BJ (cell line): ENCODE measurements at places on chromosomes 3 and 15. TPM values are rescaled to one million over a fixed set of nuclear protein-coding genes. Genes with fewer than 3 reads are reported as not detected.

SLC28A1 gene
- 0.05 TPM in 1 of 2 replicates, not detected in the other for polyA plus RNA-seq

SNRPN gene
- 84.1 and 84.6 TPM in 2 replicates for polyA plus RNA-seq

MST1 gene
- 5.5 and 10.7 TPM in 2 replicates for polyA plus RNA-seq

VWA5B2 gene
- not detected in 2 replicates for polyA plus RNA-seq

AADACL2 gene
- not detected in 2 replicates for polyA plus RNA-seq

ACSBG1 gene
- polyA plus RNA-seq: 0.01 and 0.02 TPM in 2 replicates

CA12 gene
- polyA plus RNA-seq: 13.1 and 16.9 TPM in 2 replicates

CLRN1 gene
- not detected in 2 replicates for polyA plus RNA-seq

GRCh38 chr3:153397794-153398193 lies 235.8 kb downstream of the RAP2B start:
- DNase-seq: no peak

- no peak for DNase-seq
Measured at GRCh38 chr15:94910166-94910565, 678.8 kb downstream of the MCTP2 start.

GRCh38 chr3:180870008-180870699 lies 42.3 kb upstream of the FXR1 start:
- DNase-seq: no peak

- no peak for DNase-seq
Measured at GRCh38 chr3:126676919-126677705, 22.2 kb upstream of the TXNRD3 start.

DNA sequence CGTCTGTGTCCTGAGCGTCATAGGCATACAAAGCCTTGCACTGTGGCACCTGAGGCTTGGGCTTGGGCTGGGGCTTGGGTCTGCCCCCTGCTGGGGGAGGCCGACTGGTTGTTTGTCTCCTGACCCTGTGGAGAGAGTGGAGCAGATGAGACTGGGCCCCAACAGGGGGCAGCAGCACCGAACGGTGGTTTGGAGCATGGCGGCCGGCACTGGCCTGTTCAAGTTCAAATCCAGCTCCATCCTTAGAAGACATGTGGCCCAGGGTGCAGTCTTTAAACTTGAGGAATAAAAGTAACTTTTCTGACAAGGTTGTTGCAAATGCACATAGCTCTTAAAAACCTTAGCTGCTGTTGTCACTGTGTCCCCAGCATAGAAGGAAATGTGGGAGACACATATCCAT lies 33.3 kb downstream of the CCNB2 start:
- no peak for DNase-seq

DNA sequence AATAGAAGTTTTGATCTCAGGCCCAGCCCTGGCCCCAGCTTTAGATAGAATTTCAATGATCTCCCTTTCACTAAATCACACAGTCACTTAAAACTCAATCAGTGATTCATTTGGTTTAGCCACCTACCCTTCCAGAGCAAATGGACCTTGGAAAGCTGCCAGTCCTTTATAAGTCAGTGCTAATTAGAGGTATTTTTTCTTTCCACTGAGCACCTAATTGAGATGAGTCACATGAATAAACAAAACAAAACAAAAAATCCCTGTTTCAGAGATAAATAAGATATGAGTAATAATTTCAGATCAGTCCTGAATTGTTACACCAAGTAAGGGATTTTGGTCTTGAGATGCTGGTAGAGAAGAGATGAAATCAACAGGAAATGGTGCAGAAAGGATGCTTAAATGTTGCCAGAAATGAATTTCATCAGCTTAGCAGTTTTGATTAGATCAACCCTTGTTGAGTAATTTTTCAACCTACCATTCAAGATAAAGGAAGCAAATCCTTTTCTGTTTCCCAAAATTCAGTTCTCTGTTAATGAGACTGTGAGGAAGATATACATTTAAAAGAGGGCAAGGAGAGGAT lies 352.0 kb upstream of the COL8A1 start:
- peak; percentile 4 for DNase-seq

DNA sequence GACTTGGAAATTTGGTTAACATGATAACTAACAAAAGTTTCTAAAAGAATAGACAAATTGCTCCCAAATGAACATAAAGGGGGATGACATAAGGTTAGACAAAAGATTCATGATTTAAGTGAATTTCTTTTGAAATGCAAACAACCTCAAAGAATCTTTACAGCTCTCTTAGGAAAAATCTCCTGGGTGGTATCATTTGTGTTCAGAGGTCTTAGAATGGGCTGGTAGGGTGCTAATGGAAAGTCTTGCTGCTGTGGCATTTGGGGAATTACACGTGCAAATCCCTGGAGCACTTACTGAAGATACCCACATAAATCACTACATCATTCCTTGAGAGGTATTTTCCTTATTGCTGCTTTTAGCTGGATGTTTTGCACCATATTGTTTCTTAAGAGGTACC lies 14.4 kb upstream of the ROBO2 start:
- DNase-seq: no peak

DNA sequence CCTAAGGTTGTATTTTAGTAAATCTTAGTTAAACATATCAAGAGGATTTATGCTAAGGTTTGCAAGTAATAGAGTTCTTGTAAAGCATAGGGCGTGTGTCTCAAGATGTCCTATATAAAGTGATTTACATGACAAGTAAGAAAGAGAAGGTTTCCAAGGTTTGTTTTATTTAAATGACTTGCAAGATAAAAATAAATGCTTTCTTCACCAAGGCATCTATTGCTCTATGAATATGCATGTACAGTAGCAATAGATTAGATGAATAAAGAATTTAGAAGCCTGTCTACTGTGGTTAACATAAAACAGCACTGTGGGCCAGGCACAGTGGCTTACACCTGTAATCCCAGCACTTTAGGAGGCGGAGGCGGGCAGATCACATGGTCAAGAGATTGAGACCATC lies 466.4 kb upstream of the IL12A start:
- no peak for DNase-seq

DNA sequence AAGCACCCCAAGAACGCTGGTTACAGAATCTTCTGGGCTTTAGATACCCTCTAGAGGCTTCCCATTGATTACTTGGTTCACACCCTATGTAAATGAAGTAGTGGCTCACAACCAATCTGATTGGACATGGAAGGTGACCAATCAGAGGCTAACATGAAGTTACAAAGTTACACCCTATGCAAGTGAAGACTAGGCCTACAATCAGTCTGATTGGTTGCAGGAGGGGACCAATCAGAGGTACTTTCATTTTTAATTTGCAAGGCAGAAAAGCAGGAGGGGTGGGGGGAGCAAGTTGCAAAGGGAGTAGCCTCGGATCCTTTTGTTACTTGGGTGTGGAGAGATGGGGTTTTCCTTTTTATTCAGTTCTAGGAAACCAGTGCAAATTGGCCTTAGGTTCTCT lies 11.1 kb upstream of the RTP2 start:
- DNase-seq: no peak

DNA sequence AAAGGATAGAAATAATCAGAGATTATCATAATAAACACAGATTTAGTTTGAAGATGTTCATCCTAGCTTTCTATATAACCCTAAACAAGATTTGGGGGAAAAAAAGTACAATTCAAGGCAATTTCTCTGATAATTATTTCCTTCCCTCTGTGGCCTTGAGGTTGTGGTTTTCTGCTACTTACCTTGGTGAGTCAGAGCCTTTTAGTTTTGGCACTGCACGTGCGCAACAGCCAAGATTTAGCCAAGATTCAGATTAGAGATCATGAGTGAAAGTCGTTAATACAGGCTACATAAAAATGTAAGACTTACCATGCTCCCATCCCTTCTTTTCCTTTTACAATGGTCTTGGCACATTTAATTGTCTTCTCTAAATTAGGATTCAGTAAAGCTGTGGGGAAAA lies 6.7 kb downstream of the LYZL4 start:
- no peak for DNase-seq

- DNase-seq: no peak
Measured at GRCh38 chr3:128505771-128506170, 12.8 kb upstream of the GATA2 start.
